ENCODE measurements at places on chromosomes 7 and 10.

DNA sequence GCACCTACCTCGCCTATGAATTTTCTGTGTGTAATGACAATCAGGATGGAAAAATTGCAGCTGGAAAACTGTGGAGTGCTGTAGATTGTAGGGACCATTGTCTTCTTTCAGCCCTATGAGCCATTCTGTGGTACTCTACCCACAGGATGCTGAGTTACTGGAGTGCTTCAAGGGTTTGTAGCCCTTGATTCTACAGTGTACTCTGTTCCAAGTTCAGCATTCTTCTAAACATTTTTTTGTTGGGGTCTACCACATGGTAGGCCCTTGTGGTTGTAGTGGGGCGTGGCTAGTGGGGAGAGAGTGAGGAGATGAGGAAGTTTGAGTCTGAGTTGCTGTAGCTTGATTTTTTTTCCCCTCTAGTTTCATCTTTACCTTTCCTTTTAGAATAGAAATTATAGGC lies 33.5 kb downstream of the REEP3 start:
- no peak for DNase-seq

DNA sequence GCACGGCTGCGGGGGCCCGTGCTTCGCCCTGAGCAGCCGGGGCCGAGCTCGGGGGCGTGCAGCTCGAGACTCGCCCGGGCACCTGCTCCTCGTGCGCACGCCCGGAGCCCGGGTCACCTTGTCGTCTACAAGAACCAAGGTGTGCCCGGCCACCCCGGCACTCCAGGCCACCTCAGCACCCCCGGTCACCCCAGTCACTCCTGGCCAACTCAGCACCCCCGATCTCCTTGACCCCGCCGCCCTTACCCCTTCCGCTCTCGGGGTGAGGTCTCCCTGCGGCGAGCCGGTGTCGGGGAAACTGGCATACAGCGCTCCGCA lies 268 bp upstream of the IGFBP3 start:
- peak; percentile 49 for DNase-seq

GRCh38 chr10:6350609-6351008 lies 147.9 kb downstream of the PFKFB3 start:
- DNase-seq: no peak

DNA sequence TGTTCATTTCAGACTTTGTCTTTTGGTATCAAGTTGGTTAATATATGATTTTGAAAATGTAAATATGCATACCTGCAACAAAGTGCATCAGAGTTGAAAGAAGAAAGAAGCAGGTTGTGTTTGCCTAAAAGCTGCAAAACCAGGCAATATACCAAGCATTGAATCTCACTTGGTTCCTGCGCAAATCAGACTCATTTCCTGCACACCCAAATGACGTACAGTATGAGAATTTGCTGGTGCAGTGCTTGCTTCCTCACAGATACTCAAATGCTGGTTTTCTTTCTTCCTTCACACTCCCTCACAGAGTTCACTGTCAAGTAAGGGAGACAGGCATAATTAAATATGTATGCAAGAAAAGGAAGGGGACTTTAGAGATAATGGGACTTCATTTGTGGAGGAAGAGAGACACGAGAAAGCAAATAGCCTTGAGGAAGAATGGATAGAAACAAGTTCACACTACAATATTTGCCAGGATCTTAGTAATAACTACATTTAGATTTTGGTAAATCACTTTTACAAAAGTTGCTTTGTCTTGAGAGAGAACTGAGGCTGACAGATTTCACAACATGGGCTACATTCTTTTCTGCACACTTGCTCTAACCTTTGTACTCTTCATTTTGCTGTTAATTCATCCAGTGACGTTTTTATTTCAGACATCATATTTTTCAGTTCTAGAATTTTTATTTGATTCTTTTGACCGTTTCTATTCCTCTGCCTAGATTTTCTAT lies 56.9 kb upstream of the AOAH start:
- no peak for DNase-seq

GRCh38 chr7:117047496-117047895 lies 94.2 kb downstream of the ST7 start:
- no peak for DNase-seq

GRCh38 chr10:81034383-81034782 lies 496.7 kb downstream of the SH2D4B start:
- DNase-seq: no peak

DNA sequence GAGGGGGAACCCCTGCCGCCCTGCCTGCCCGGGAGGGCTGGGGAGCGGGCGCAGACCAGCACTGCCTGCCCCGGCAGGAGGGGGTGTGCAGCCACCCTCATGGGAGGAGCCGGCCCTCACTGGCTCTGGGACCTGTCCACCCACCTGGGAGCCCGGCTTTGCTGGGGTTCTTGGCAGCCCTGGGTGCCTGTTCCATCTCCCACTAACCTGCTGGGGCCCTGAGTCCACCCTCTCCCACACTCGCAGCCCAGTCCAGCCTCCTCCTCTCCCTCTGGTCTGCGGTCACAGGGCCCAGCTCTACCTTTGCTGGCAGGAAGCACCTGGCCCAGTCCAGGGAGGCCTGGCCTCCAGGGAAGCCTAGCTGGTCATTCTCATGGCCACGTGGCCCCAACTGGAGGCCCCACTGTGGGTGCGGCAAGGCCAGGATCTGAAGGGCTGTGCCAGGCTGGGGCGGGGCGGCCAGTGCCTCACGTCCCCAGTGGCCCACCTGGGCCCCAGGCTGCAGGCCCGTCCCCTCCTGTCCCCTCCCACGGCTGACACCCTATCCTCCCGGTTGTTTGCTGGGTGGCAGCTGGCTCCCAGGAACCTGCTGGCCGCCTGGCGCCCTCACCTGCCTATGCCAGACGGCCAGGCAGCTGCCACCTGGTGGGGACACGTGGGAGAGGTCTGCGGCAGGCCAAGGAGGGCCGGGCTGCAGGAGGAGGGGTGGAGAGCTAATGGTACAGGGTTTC lies at the start of gene TMEM184A:
TSS of gene TMEM184A (minus strand) at position 393 of the 731 bp plus-strand sequence. CDS start 721 bp downstream, outside the sequence.
- DNase-seq: peak; percentile 96

DNA sequence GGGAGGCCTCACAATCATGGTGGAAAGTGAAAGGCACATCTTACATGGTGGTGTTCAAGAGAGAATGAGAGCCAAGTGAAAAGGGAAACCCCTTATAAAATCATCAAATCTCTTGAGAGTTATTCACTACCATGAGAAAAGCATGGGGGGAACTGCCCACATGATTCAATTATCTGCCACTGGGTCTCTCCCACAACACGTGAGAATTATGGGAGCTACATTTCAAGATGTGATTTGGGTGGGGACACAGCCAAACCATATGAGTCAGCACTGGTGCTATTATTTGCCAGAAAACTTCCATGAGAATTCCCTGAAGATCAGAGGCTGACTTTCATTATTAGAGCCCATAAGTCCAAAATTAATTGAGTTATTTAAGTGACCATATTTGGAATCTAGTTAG lies 1001.2 kb upstream of the POT1 start:
- DNase-seq: no peak

GRCh38 chr7:108012499-108013430 lies 9.8 kb upstream of the LAMB1 start:
- no peak for DNase-seq

GRCh38 chr10:30656233-30656632 lies 26.7 kb upstream of the LYZL2 start:
- DNase-seq: no peak

DNA sequence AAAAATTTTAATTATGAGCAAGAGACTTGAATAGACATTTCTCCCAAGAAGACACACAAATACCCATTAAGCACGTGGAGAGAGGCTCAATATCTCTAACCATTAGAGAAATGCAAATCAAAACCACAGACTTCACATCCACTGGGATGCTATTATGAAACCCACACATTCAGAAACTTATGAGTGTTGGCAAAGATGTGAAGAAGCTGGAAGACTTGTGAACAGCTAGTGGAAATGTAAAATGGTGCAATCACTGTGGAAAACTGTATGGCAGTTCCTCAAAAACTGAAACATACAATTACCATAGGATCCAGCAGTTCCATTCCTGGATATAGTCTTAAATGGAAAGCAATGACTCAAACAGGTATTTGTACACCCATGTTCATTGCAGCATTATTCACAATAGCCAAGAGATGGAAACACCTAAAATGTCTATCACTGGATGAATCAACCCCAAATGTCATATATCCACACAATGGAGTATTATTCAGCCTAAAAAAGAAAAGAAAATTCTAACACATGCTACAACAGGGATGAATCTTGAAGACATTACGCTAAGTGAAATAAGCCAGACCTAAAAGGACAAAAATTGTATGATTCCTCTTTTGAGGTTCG lies 53.5 kb upstream of the FRMD4A start:
- no peak for DNase-seq

GRCh38 chr10:128576943-128577670 lies 450.9 kb upstream of the MKI67 start:
- no peak for DNase-seq

DNA sequence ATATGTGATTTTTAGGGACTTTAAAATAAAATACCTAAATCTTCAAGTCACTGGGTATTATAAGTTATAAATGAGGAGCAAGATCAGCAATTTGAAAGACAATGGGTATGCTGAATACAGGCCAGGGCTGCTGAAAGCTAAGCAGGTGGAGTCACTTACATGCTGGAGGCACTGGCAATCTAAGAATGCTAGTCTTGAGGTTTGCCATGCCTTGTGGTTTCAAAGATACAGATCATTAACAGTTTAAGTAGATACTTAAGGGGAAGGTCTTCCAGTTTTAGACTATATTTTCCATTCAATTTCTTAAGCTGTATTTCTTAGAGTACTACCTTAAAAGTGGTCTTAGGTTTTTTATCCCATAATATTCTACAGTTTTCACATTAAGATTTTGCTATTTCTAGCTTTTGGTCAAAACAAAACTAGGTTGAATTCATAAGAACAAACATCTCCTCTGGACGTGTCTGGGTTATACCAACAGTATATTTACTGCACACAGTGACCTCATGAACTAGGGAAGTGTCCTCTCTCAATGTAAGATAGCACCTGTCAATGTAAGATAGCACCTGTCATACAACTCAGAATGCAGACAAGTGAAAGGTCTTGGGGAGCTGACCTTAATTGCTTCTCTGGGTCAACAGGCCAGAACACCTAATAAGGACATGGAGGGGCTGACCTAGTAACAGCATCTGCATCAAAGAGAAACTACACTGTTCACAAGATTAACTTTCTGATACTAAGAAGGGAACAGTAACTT lies 2.0 kb downstream of the SRI start:
- no peak for DNase-seq

- DNase-seq: no peak
Observed at GRCh38 chr7:30941582-30942323, 22.0 kb upstream of the GHRHR start.
